CD4-positive, alpha-beta T cell treated with Interleukin-4 for 4 hours (primary cell): ENCODE measurements at places on chromosomes 12 and 14.

- peak; percentile 54 for DNase-seq
Observed at GRCh38 chr12:75489613-75490210, 9.2 kb downstream of the GLIPR1 start.

DNA sequence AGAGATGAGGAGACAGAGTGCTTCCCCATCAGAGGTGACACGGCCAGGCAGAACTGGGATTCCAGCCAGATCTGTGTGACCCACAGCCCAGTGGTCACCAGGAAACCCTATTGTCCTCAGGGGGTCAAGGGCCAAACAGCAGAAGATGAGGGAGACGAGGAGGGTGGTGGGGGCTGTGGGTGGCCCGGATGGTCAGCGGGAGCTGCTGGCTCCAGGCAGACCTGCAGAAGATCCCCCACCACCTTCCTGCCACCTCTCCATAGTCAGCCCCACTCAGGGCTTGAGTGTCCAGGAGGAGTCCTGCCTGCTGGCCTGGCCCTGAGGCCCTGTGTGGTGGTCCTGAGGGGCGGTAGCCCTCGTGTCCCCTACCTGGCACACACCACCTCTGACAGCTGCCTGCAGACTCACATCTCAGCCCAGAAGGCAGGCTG is 136.8 kb downstream of the CALM1 start:
- DNase-seq: no peak

DNA sequence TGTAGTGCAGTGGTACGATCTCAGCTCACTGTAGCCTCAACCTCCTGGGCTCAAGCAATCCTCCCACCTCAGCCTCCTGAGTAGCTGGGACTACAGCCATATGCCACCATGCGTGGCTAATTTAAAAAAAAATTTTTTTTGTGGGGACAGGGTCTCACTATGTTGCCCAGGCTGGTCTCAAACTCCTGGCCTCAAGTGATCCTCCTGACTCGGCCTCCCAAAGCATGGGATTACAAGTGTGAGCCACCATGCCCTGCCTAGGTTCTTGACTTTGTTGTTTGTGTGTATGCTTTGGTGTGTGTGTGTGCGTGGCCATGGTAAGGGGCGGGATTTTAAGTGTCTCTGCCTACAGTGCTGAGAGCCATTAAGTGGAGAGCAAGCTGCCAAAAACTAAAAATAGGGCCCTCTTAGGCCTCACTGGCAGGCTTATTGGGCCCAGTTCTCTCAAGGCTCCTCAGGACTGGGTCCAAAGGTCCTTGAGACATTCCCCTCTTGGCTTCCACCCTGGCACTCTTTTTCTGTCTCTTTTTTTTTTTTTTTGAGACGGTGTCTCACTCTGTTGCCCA is 5.1 kb downstream of the COX14 start:
- no peak for DNase-seq

DNA sequence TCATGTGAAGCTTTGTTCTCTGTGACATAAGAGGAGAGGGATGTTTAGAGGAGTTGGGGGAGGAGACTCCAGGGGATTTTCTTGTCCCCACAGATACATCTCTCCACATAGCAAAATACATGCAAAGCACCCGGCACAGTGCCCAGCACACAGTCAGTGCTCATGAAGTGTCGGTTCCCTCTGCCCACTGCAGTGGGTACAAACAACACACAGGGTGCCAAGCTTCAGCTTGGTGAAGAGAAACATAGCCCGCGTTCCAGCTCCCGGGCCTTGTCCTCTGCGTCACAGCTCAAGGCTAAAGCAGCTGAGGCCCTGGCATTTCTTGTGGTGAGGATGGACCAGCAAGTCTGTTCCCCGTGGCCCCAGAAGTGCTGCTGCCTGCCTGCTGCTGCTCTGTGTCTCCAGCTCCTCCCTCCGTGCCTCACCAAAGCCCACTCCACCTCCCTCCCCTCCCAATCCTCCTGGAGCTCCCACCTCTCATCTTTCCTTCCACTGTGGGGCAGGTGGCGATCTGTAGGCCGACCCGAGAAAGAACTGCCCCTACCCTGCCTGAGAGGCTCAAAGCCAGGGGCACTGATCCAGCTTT is 57.0 kb upstream of the FKBP4 start:
- DNase-seq: no peak

GRCh38 chr14:84927096-84927827 is 602.7 kb upstream of the FLRT2 start:
- DNase-seq: no peak

DNA sequence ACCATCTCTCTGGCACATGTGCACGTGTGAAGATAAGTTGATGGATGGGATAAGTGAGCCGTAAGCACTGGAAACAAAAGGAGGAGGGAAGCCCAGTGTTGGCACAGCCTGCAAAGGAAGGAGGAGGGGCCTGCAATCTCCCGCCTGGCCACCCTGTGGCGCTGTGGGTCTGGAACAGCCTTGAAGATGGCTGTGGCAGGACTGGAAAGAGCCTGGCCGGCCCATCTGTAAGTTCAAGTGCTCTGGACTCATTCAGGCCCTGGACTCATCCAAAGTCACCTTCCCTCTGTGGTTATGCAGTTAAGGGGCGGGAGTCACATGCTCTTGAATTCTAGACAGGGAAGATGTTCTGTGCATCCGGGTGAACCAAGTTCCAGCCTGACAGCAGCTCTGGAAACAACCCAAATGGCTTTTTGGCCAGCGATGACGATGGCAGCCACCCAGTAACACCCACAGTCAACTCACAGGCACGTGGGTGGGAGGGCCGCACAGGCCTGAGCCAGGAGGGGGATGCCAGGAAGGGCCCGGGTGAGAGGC is 50.4 kb downstream of the CHGA start:
- no peak for DNase-seq

DNA sequence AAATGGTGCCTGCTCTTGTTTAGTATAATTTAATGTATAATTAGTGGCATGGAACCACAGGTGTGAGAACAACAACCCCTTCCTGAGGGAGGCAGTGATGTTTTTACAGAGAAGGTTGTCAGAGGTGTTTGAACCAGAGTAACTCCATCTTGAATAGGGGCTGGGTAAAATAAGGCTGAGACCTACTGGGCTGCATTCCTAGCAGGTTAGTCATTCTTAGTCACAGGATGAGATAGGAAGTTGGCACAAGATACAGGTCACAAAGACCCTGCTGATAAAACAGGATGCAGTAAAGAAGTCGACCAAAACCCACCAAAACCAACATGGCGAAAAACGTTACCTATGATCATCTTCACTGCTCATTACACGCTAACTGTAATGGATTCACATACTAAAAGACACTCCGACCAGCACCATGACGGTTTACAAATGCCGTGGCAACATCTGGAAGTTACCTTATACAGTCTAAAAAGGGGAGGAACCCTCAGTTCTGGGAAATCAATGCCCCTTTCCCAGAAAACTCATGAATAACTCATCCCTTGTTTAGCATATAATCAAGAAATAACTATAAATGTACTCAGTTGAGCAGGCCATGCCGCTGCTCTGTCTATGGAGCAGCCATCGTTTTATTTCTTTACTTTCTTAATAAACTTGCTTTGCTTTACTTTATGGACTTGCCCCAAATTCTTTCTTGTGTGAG is 47.8 kb upstream of the LTA4H start:
- DNase-seq: no peak

DNA sequence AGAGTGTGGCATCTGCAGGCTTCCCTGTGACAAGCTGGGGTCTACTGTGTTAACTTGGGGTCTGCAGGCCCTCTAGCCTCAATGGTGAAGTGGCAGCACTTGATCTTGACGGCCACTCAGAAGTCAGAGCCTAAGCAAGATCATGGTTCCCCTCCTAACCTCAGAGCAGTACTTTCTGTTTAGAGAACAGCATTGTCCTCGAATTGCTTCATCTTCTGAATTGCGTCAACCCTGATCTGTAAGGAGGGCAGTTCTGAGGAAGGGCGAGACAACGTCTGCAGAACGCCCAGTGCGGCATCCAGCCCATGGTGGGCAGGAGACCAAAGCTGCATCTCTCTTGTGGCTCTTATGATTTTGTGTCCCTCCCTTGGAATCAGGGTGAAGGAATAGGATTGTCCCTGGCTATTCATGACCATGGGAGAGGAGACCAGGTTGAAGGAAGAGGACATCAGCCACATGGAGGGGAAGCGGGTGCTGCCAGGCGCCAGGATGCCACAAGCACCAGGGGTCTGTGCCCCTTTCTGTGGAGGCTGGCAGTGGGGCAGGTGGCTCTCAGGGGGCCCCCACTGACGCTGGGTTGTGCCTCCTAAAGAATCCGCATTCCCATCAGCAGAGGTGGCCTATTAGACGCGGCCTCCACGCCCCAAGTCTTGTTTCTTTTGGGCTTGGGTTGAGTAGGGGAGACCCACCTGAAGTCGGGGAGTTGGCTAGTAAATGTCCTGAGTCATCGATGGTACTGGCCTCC is 2.2 kb downstream of the SERPINA9 start:
- no peak for DNase-seq

GRCh38 chr14:71245659-71246361 is 338.6 kb downstream of the PCNX1 start:
- no peak for DNase-seq

GRCh38 chr12:109201496-109201885 is 85.1 kb downstream of the ACACB start:
- DNase-seq: no peak

DNA sequence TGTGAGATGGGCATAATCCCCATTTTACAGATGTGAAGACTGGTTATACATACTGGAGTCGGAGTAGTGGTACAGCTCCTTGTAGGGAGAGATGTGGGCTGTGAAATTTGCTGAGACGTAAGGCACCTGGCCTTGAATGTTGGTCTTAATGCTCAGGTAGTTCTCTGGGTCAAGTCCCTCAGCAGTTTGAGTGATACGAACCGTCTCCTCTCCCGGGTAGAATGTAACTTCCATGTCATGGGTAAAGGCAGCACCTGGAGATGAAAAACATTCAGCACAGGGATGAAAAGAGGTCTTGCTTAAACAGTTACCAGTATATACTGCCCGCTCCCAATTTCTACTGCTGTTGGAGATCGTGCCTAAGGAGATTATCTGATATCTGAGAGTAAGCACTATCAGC is 28.3 kb downstream of the NID2 start:
- DNase-seq: no peak

DNA sequence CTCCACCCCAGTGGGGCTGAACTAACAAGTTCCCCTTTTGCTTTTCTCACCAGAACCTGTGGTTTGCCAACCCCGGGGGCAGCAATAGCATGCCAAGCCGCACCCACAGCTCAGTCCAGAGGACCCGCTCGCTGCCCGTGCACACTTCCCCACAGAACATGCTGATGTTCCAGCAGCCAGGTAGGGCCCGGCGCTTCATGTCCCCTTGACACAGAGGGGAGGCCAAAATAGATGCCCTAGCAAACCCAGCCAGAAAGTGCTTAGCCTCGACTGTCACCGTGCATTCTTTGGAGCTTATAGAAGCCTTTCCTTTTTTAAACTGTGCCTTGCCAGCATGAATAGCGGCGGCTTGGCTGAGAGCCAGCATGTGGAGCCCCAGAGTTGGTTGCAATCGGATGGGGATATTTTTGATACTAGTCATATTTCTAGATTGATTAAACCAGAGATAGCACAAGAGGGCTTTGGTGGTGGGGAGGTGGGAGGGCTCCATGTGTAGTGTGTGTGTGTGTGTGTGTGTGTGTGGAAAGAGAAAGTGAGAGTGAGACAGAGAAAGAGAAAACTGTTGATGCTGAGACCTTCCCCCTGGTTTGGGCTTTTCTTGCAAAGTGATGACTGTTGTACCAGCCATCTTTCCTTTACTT is 126.1 kb downstream of the GCH1 start:
- peak; percentile 29 for DNase-seq

DNA sequence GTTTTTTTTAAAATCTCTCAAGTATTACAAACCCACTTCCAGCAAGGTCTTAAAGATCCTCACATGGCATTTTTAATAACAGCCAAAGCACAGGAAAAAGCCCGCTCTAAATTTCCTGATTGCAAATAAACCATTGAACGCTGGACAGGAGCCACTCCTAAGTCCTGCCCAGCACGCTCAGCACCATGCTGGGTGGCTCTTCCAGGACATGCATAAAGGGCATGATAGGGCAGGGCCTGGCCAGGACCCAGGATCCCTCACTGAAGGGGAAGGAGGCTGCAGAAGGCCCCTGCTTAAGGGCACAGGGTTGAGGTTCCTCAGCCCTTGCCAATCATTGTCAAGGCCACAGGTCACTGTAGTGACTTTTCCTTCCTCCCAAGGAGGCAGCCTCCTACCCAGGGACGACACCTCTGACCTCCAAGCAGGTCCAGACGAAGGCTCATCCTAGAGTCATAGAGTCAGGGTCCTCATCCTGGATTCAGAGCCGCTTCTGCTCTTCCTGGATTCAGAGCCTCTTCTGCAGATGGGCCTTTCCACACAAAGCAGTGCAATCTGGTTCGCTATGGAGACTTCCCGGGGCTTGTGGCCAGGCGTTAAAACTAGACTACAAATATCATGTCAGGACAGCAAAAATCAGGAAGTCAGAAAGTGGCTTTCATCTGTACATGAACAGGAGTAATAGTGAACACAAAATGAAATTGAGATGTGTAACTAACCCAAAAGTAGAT is 123.8 kb downstream of the GCH1 start:
- DNase-seq: no peak

GRCh38 chr12:2794191-2794735 is 507 bp upstream of the FKBP4 start:
- no peak for DNase-seq

DNA sequence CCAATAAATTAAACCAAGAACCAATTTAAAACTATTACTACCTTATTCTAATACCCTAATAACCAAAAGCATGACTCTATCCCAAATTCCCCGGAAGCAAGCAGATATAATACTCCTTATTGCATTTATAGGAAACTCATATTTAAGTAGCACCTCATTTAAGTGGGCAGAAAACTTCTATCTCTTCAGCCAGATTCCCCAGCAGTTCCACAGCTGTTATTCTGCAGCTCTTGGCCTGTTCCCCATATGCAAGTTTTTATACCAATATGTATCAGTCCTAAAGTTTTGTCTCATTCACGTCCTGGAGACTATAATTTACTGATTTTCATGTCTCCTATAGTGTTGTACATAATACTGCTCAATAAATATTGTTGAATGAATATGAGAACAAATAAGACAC is 106.5 kb downstream of the MYRFL start:
- no peak for DNase-seq

GRCh38 chr12:94263011-94263811 is 114.8 kb downstream of the PLXNC1 start:
- peak; percentile 60 for DNase-seq

GRCh38 chr14:39664646-39665045 is 232.4 kb upstream of the FBXO33 start:
- DNase-seq: no peak

- DNase-seq: no peak
Observed at GRCh38 chr12:120797677-120798642, 72.3 kb downstream of the ACADS start.

GRCh38 chr14:36056845-36057244 is 119.7 kb downstream of the PTCSC3 start:
- no peak for DNase-seq
